ENCODE measurements at places on chromosomes 4 and X.

- DNase-seq: no peak
These were observed 200.7 kb upstream of the ANKRD50 start for GRCh38 chr4:124913237-124913636.

DNA sequence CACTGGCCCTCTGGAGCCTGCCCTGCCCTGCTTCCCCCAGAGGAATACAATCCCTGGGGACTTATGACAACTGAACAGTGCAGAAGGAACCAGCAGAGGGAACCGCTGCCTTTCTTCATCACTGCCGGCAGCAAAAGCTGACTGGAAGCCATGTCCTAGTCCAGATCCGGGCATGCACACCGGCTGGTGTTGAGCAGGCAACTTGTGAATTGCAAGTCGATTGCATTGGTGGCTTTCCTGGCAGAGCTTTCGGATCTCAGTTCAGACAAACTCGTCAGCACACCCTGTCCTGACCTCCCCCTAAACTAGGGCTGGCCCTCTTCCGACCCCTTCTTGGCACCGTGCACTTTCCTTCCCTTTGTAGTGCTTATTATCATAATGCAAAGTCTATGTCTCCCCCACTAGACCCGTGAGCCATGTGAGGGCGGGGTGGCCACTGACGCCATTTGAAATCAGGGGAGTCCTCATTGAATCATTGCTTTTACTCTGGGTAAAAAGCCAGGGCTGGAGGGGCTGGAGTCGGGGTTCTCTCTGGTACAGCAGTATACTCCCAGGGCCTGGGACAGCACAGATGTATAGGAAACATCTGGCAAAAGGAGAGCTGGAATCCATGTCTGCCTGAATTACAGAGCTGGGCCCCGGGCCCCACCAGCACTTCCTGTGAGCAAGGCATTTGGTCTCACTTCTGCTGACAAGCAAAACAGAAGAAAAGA is 1.8 kb downstream of the ARHGAP4 start:
- DNase-seq: no peak

DNA sequence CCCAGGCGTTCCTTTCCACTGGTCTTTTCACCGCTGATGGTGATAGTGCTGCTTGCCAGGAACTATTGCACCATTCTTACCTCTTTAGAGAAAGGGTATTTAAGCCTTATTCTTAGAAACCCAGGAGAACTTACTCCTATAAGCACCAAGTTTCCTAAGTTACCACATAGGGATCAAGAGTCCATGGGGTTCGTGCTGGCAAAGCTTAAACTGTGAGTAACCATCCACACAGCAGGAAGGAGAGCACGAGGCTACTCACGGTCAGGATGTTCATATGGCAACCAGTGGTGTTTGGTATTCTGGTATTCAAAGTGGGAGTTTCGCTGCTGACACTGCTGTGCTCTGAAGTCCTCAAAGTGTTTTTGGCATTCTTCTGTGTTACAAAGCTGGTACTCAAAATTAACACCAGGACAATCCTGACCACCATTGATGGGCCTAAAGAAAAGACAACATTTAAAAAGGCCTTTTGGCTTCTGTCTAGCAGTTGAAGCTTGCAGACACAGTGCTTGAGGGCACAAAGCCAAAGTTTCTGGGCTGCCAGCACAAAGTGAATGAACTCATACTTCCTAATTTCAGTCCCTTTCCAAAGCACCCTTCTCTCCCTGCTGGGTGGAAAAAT is 256.9 kb downstream of the ADAMTS3 start:
- DNase-seq: no peak

- DNase-seq: no peak
These were observed 20.5 kb downstream of the GAB3 start for GRCh38 chrX:154730253-154730891.

DNA sequence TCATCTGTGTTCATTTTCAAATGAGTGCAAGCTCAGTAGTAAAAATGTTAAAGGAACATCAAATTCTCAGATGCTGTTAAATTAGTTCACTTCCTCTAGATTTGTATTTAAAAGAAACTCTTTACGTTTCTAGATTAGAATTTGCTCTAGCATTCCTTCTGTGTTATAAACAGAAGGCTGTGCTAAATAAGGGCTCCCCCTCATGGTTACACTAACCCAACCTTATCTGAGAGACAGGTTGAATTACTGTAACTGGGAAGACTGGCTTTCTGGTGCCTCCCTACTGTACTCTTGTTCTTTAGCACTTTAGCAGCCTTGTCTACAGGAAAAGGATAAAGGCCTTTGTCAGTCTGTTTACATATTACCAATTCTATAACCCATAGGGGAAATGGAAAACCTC is 56.8 kb downstream of the RXFP1 start:
- no peak for DNase-seq

GRCh38 chr4:150600812-150601445 is 19.0 kb downstream of the MAB21L2 start:
- no peak for DNase-seq

GRCh38 chr4:61468024-61468720 is 268.0 kb downstream of the ADGRL3 start:
- no peak for DNase-seq

GRCh38 chr4:2823301-2823670 is 20.4 kb upstream of the ADD1 start:
- DNase-seq: no peak

DNA sequence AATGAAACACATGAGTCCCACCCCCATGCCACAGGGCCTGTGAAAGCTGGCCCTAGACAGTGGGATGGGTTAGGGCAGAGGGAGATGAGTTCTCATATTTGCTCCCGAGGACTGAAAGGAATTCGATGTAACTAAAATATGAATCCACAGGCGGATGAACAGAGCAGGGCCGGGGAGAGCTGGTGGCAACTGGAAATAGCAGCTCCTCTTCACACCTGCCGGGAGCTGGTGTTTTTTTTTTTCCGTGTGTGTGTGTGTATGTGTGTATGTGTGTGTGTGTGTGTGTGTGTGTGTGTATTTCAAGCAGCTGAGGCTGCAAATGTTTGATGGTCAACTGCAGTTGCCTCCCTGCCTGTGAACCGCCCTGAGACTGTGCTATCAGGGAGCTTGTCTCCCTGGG is 115.1 kb upstream of the PSAPL1 start:
- no peak for DNase-seq

GRCh38 chr4:76595435-76595834 is 160.4 kb downstream of the SHROOM3 start:
- DNase-seq: no peak

DNA sequence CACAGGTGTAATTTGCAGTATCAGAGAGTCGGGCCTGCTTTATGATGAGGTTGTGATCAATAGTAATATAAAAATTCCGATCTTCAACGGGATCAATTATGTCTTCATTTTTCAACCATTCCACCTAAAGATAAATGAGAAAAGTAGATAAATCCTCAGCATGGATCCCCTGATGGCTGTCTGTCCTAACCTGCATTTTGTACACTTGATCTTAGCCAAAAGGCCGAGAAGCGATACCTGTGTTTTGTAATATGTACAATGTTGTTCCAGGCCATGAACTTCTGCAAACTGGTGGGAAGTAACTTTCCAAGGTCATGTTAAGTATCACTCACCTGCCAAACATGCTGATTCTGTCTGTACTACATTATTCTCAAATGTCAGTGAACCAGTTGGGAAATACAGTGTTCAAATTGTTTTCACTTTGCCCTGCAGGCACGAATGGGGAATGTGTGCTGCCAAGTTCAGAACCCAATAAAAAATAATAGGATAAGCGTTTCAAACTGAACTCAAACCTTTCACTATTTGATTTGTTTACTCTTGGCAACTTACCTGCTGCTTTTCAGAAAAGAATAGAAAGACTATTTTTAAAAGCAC is 298.1 kb downstream of the UNC5C start:
- DNase-seq: no peak

DNA sequence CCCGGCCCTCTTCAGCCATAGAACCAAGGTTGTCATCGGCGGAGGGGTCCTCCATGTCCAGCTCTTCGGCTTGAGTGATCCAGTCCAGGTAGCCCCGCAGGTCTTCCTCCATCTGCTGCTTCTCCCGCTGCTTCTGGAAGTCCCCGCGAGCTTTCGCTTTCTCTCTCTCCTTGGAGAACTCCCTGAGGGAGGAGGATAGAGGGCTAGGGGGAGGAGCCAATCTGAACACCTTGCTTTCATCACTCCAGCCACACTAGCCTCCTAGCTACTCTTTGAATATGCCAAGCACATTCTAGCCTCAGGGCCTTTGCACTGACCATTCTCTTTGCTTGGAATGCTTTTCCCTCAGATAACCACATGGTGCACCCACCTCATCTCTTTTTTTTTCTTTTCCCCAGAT is 6.2 kb downstream of the CACNA1F start:
- DNase-seq: no peak

- DNase-seq: no peak
These were observed 10.9 kb upstream of the UVSSA start for GRCh38 chr4:1336088-1336491.

DNA sequence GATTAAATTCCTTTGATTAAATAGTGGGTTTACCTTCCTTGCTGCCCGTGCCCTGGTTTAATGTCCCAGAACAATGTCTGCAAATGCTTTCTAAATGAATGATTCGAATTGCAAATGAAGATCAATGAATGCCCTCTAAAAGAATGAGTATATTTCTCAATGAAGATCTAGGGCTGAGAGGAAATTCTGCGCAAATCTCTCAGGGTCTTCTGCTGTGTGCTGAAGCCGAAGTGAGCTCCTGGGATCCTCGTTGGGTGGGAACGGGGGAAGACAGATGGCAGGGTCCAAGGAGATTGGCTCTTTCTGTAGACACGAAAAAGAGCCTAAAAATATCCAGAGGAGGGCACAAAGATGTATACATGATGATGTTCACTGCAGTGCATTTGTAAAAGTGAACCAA is 224.8 kb downstream of the STIM2 start:
- no peak for DNase-seq

- no peak for DNase-seq
These were observed 17.5 kb upstream of the MAGEA10 start for GRCh38 chrX:152155766-152156310.

Measured in stimulated activated CD4-positive, alpha-beta T cell treated with anti-CD3 and anti-CD28 coated beads, Interleukin-1b, Interleukin-23, amount 100 ng/mL, for 1 hour (primary cell).